ENCODE measurements at places on chromosomes 6 and 20. TPM values are rescaled to one million over a fixed set of nuclear protein-coding genes. Genes with fewer than 3 reads are reported as not detected.

The CFAP61 gene
- not detected for total RNA-seq

- peak; percentile 52 for DNase-seq
Observed at GRCh38 chr6:159110013-159110412, 59.2 kb upstream of the FNDC1 start.

The BMP2 gene
- total RNA-seq: 23.1 TPM

The BTN1A1 gene
- total RNA-seq: not detected

DNA sequence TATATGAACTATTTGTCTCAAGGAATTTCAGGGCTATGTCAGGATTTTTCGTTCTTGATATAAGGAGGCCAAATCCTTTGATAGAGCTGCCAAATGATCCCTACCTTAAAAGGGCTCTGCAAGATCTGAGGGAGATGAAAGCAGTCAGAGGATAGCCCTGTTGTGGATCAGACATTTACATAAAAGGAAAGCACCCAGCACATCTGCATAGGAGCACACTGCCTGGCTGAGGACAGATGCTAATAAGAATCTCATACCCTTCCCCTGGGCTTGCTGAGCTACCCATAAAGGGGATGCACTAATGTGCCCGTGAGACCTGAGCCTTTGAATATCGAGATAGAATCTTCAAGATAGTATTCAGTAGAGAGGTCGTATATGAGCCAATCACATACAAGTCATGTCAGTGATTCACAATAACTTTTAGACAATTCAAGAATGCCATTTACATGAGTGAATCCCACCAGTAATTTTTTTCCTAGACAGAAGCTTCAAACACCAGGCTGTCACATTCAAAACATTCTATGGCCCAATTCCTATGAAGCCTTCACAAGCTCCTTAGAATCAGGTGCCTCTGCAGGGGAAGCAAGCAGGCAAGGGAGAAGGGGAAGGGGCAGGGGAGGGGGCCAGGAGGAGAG is 71.1 kb downstream of the STMND1 start:
- DNase-seq: no peak
